ENCODE measurements at places on chromosomes 1 and 21. TPM values are rescaled to one million over a fixed set of nuclear protein-coding genes. Genes with fewer than 3 reads are reported as not detected.

RUNX3 gene
- 0.49 TPM for total RNA-seq

FAM229A gene
- 3.1 TPM for total RNA-seq

CD247 gene
- 0.77 TPM for total RNA-seq

OR2T35 gene
- not detected for total RNA-seq

PLCH2 gene
- 84.1 TPM for total RNA-seq

WNT2B gene
- total RNA-seq, result 50.8 TPM
